Hypothalamus (tissue), 51 donors: ENCODE measurements at places on chromosomes 1 and 21.

GRCh38 chr1:59917026-59917784 lies 9.4 kb downstream of the CYP2J2 start:
- peak; percentile 9 for DNase-seq

GRCh38 chr1:30760596-30761324 lies 3.2 kb upstream of the LAPTM5 start:
- DNase-seq: no peak

DNA sequence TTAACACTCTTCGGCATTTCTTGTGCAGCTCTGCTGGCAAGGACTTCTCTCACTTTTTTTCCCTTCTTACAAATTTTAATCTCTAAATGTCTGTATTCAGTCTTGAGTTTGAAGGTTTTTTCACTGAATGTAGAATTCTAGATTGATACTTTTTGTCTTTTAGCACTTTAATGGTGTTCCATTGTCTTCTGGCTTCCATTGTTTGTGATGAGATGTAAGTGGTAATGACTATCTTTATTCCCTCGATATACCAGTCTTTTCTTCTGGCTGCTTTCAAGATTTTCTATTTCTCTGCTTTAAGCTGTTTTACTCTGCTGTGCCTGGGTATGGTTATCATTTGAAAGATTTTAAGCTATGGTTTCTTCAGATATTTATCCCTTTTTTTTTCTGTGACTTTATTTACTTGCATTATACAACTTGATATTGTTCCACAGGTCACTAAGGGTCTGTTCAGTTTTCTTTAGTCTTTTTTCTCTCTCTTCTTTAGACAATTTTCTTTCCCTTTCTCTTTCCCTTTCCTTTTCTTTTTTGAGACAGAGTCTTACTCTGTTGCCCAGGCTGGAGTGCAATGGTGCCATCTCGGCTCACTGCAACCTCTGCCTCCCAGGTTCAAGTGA lies 35.8 kb downstream of the DYRK1A start:
- no peak for DNase-seq

GRCh38 chr1:16992675-16993074 lies 12.3 kb upstream of the MFAP2 start:
- DNase-seq: no peak

- no peak for DNase-seq
These were observed 28.4 kb downstream of the EXTL2 start for GRCh38 chr1:100866041-100866900.

DNA sequence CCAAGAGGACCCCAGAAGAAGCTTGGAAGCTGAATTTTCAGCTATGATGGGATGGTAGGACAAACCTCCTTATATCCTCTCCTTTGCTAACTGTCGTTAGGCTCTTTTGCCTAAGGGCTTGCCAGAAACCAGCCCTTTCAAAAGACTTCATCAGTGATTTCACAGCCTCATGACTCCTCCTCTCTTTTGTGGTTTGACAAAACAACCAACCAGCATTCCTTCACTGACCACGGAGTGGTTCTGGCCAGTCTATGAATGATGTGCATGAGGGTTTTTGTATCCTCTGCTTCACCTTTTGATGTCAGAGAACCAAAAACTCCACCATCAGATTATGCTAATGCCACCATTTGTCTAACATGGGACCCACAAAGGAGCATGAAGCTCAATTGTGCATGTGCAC lies 116.9 kb upstream of the COA6 start:
- DNase-seq: no peak

DNA sequence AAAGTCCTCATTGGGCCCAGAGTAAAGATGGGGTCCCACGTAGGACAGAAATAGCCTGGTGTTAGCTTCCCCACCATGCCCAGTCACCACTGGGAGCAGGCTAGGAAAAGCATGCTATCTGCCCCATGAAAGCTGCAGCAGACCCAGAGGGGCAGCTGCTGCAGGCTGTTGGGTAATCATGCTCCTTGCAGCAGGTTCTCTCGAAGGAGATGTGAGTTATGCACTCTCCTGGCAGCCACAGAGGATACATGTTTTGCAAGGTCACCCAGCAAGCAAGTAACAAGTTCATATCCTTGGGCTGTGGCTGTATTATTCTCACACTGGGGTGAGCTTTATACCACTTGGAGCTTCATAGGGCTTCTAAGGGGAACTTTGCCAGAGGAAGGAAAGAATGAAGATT lies 9.1 kb upstream of the HEYL start:
- no peak for DNase-seq

- no peak for DNase-seq
These were observed 155.6 kb downstream of the SDCCAG8 start for GRCh38 chr1:243411472-243411871.

- DNase-seq: no peak
These were observed 803 bp upstream of the B4GALT2 start for GRCh38 chr1:43978264-43978550.

GRCh38 chr1:63004868-63005267 lies 220.9 kb downstream of the ATG4C start:
- no peak for DNase-seq

GRCh38 chr1:156848461-156849150 lies 10.3 kb downstream of the INSRR start:
- no peak for DNase-seq

- DNase-seq: no peak
These were observed 18.0 kb upstream of the MFSD2A start for GRCh38 chr1:39936724-39937491.

DNA sequence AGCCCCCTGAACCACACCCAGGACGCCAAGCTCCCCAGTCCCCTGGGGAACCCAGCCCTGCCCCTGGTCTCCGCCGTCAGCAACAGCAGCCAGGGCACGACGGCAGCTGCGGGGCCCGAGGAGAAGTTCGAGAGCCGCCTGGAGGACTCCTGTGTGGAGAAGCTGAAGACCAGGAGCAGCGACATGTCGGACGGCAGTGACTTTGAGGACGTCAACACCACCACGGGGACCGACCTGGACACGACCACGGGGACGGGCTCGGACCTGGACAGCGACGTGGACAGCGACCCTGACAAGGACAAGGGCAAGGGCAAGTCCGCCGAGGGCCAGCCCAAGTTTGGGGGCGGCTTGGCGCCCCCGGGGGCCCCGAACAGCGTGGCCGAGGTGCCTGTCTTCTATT lies 42.7 kb upstream of the ARHGEF16 start:
- DNase-seq: no peak

DNA sequence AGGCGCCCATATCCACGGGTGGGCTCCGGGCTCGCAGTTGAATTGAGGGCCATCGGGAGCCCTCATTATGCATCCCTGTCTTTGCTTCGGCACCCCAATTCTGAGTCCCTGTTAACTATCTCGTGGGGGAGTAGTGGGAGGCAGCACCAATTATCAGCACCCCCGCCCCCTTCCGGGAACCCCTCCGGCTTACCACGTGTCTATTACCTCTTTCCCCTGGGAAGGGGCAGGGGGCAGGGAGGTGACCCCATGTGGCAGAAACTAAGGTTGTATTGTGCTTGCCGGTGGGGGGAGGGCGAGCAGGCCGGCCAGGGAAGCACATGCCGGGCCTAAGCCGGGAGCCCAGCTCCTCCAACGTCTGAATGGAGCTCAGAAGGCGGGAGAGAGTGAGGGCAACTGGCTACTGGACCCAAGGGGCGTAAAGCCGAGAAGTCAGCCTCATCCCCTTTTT lies 1.0 kb downstream of the LIN28A start:
- DNase-seq: no peak

DNA sequence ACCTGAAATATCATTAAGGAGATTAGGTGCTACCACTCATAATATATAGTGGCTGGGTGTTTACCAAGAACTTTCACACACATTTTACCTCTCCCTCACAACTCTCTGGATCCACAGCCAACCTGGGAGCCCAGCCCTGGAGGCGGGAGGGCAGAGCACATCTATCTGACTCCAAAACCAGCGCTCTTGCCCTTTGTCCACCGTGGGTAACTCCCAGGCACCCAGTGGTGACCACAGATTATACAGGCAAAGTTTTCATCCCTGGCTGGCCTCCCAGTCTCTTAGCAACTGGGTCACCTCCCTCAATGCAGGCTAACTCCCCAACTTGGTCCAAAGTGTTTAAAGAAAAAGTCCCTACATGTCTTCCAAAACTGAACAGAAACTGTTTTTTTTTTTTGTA lies 2.4 kb downstream of the PAQR7 start:
- DNase-seq: no peak

DNA sequence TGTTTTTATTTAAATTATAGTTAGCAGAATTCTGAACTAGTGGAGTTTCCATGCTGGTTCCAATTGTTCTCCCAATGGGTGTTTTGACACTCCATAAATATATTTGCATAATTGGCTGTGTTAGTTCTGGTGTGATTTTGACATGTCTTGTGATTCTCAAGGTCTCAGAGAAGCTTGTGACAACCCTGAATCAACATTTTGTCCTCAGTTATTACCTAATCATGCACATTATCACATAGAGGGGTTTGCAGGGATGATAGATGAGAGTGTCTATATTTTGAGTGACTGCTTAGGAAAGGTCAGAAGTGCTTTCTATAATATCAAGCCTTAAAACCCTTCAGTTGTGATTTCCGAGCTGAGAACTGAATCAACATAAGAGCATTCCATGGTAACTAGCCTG lies 11.5 kb upstream of the KCNK2 start:
- DNase-seq: no peak

DNA sequence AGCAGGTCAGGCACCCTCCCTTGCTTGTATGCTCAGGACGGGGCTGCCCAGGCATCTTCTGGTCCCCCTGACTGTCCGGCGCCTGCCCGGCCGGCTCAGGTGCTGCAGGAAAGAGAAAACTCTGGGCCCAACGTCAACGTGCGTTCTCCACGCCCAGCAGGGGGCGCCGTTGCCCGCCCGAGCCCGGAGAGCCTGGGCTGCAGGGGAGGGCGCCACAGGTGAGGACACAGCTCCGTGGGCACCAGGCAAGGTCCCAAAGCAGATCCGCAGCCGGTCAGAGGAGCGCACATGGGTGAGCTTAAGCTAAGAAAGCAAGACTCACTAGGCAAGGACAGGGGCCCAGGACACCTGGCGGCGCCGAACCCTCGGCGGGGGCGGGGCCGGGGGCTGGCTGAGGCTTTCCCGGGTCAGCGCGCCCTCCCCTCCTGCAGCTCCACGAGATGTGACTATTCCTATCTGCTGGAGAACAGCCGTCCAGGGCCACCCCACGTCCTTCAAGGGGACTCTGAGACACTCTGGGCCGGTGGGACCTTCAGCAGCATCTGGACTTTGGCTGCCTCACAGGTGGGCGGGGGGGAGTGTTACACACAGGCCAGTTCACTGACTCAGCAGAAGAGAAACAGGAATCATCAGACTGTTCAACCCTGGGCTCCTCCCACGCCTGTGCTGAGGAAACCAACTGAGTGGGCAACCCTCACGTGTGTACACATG lies 29.3 kb downstream of the KRTAP10-1 start:
- DNase-seq: no peak

GRCh38 chr1:177944016-177944949 lies 25.6 kb downstream of the SEC16B start:
- no peak for DNase-seq

DNA sequence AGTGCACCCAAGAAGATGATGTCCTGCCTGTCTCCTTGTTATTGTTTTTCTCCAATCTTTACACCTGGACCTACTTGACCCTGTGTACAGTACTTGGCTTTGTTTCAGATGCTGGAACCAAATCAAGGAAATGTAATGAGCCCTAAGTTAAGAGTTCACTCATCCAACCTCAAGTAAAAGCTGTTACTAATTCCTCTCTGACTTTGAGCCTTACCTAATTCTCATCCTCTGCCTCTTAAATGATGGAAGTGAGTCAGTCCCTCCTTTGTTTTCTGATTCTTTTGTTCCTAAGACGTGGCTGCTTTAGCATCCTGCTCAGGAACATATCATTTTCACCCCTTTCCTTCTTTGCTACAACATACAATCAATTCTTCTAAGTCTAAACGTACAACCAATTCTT lies 15.3 kb upstream of the PLA2G4A start:
- DNase-seq: no peak

GRCh38 chr1:206049293-206049692 lies 3.7 kb upstream of the RHEX start:
- no peak for DNase-seq

GRCh38 chr21:37696936-37697335 lies 219.3 kb downstream of the KCNJ6 start:
- DNase-seq: no peak

- DNase-seq: no peak
These were observed 17.3 kb downstream of the BTG2 start for GRCh38 chr1:203322500-203323179.

DNA sequence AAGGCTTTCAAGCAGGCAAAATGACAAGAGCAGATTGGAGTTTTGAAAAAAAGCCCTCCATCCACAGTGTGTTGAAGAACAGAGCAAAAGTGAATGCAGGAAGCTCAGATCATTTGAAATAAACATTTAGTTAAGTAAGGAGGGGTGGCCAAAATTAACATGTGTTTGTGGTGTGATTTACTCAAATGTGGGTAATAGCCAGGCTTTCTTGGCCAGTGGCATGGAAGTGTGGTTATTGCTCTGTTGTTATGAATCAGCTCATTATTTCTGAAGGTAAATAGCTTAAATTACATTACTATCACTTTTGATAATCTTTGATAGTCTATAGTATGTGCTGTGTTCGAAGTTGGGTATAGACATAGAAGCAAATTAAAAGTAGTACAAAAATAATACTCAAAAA lies 485.9 kb downstream of the LMO4 start:
- no peak for DNase-seq

DNA sequence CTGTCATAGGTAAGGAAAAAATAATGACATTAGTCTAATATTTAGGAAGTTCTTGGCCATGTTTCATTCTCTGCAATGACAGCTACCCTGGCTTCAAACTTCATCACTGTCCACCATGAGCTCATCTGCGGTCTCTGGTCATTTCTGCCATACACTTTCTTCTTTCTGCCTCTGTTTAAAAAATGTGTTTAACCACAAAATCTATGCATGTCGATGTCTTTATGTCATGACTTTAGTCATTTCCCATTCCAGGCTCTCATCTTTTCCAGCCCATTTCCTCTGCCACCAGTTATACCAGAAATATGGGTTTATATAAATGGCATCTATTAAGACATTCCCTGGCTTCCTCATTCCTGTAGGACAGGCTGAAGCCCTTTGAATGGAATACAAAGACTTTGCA lies 68.5 kb upstream of the DUSP10 start:
- no peak for DNase-seq

- no peak for DNase-seq
These were observed 1.4 kb upstream of the RGS2 start for GRCh38 chr1:192807211-192808162.

GRCh38 chr1:167043752-167044488 lies 46.3 kb downstream of the GPA33 start:
- no peak for DNase-seq

DNA sequence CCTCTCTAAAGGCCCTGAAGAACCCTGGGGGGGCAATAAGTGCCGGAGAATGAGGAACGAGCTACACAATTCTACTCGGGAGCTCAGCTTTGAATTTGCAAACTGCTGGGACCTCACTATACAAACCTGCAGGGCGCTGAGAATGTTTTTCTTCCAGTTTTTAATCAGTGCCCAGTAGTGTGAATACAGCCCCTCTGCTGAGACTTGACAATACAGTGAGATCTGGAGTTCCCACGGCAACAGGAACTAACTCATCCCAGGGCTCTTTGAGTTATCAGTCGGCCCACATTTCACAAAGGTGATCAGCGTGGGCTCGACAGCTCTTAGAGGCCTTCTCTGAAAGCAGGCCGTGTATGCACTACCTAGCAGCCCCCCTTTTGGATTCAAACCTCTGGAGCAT lies 41.7 kb downstream of the TMEM53 start:
- DNase-seq: no peak

- DNase-seq: no peak
These were observed 629 bp downstream of the TAF5L start for GRCh38 chr1:229625071-229625914.
